T-cell (primary cell): ENCODE measurements at places on chromosomes 13 and 19. TPM values are rescaled to one million over a fixed set of nuclear protein-coding genes. Genes with fewer than 3 reads are reported as not detected.

The ZNF724 gene
- total RNA-seq, result 6.3 TPM

The THSD8 gene
- total RNA-seq, result not detected

The TEX29 gene
- not detected for total RNA-seq

- no peaks in the 10 kb centered on the region for H3K36me3 ChIP-seq
- no peak overlapping the region for H3K27ac ChIP-seq
- no peak overlapping the region for H3K4me3 ChIP-seq
Observed at GRCh38 chr13:38321654-38322053, 28.0 kb upstream of the UFM1 start.

- peaks cover 12% of the 10 kb centered on the region for H3K36me3 ChIP-seq
- H3K27ac ChIP-seq, result no peak overlapping the region
- H3K4me3 ChIP-seq, result no peak overlapping the region
Observed at GRCh38 chr19:44951179-44952159, 3.7 kb upstream of the CLPTM1 start.

DNA sequence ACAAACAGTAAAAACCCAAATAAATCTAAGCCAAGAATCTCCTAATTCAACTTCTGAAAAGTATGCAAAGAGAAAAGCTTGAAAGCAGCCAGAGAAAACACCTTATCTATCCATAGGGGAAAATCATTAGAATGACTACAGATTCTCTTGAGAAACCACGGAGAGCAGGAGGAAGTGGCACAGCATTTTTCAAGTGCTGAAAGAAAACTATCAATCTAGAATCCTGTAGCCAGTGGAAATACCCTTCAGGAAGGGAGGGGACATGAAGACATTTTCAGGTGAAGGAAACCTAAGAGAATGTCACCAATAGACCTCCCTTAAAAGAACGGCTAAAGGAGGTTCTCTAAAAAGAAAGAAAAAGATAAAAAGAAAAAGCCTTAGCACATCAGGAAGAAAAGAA lies 66.2 kb upstream of the XPO4 start:
- no peak for DNase-seq
- H3K36me3 ChIP-seq, result no peaks in the 10 kb centered on the region
- no peak overlapping the region for H3K4me3 ChIP-seq
- H3K27ac ChIP-seq, result no peak overlapping the region
- H3K27me3 ChIP-seq, result no peaks in the 10 kb centered on the region

DNA sequence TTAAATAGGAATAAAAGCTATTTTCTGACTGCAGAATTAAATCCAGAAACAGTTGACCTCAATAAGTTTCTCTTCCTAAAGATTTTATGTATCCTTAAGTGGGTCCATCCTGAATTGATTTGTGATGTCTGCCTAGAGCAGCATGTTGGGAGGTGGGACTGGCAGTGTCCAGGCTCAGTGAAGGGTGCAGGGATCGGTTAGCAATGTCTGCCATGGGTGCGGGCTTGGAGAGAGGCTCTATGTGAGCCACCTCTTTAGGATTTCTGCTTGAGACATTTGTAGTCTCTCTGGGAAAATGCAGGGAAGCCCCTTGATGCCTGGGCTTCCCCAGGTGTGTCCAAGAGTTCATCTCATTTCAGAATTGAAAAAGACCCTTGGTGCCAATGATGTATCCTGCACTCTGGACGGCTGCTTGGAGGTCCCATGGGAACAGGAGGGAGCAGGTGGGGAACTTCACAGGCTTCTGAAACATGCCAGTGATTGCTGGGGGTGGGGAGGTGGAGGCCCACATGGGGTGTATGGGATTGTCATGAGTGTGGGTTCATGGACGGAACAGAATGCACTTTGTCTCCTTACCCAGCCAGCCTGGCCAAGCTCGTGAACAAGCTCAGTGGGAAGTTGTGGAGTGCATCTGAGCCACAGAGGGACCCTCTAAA lies 6.2 kb upstream of the COLGALT1 start:
- H3K27ac ChIP-seq, result no peak overlapping the region
- DNase-seq, result no peak
- no peaks in the 10 kb centered on the region for H3K4me1 ChIP-seq
- H3K36me3 ChIP-seq, result no peaks in the 10 kb centered on the region
